K562 (cell line): ENCODE measurements at places on chromosomes 16 and 17. TPM values are rescaled to one million over a fixed set of nuclear protein-coding genes. Genes with fewer than 3 reads are reported as not detected.

Gene KRT32
- total RNA-seq: not detected in 2 replicates

Gene KRT16
- total RNA-seq: not detected in 2 replicates

Gene TAC4
- not detected in 2 replicates for total RNA-seq

DNA sequence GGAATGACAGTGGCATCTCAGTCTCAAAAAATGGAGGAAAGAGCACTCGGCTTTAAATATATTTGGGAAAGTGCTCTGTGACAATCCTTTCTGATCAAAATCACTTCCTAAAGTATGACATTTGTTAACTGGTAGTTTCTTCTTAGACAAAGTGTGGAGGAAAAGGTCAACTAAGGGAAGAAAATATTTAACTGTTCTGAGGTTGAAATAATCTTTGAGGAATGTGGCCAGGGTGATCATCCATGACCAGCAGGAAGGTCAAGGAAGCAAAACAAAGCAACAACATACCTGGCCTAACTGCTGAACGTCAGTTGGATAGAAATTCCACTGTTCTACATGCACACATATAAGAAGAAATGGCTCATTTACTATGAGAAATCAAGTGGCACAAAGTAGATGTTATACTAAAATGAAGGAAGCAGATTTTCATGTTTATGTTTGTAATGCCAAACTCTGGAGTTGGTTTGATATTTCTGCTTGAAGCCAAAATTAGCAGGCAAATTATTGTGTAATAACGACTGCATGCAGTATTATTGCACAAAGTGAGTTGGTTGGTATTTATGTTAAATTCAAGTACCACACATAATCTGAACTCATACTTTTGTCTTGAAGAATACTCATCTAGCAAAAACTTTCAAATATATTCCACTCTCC is 87.3 kb upstream of the CORO6 start:
- H3K36me3 ChIP-seq: no peaks in the 10 kb centered on the region
- peak overlapping the region; percentile 46; the same call in 2 of the 3 replicates for H3K27ac ChIP-seq
- no peak overlapping the region for H3K4me3 ChIP-seq
- H3K4me1 ChIP-seq: peaks cover 9% of the 10 kb centered on the region
- no peaks in the 10 kb centered on the region for H3K27me3 ChIP-seq

GRCh38 chr17:11140501-11140900 is 100.5 kb upstream of the SHISA6 start:
- H3K4me1 ChIP-seq: no peaks in the 10 kb centered on the region
- no peak for DNase-seq
- H3K27me3 ChIP-seq: no peaks in the 10 kb centered on the region
- H3K4me3 ChIP-seq: no peak overlapping the region
- no peaks in the 10 kb centered on the region for H3K36me3 ChIP-seq
- H3K27ac ChIP-seq: no peak overlapping the region

DNA sequence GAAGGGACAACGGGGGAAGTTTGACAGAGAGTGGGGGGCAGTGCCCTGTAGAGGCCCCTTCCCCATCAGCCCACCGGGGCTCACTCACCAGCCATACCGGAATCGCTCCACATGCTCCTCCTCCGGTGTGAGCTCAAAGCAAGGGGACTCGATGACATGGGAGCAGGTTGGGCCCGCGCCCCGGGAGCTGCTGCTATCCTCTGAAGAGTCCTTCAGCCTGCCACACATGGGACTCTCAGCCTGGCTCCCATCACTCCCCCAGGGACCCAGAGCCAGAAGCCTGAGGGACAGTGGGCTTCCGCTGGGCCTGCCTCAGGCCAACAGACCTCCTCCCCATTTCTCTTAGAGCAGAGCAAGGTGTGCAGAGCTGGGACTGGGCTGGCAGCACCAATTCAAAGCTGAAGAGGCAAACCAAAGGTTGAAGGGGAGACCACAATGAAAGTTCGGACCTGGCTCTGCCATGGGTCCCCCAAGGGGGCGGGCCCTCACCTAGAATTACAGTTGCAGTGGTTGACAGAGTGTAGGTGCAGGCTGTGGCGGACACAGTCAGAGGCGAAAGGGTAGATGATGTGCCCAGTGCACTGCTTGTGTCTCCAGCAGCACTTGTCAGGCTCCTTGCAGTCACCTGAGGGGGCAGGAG is 7.3 kb downstream of the PROCA1 start:
- peaks cover 10% of the 10 kb centered on the region for H3K4me1 ChIP-seq
- no peak overlapping the region for H3K27ac ChIP-seq
- peaks cover 59% of the 10 kb centered on the region for H3K36me3 ChIP-seq
- no peak overlapping the region for H3K4me3 ChIP-seq
- DNase-seq: peak; percentile 15

DNA sequence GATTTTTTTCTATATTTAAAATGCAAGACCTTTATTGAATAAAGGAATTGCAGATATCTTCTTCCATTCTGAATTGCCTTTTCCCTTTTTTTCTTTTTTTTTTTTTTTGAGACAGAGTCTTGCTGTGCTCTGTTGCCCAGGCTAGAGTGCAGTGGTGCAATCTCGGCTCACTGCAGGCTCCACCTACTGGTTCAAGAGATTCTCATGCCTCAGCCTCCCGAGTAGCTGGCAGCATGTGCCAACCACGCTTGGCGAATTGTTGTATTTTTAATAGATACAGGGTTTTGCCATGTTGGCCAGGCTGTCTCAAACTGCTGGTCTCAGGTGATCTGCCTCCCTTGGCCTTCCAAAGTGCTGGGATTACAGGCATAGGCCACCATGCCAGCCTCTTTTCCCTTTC is 151.5 kb downstream of the CEP112 start:
- no peaks in the 10 kb centered on the region for H3K27me3 ChIP-seq
- no peaks in the 10 kb centered on the region for H3K4me1 ChIP-seq
